T-helper 17 cell (primary cell): ENCODE measurements at places on chromosomes 4 and X.

DNA sequence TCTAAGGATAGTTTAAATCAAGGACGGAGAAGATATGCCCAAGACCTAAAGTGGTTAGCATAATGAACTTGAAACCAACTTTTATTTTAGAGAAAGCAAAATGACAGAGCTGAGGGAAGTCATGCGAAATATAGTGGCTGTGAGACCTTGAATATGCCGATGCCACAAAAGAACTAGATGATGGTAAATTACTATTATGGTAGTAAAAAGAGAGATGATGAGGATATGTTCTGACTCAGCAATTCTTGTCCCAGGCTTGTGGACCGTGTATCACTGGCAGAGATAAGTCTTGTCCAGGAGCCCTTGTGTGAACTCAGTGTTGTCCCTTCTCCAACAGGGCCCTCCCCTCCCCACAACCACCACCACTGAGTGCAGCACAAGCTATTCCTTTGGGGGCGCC is 1605.6 kb upstream of the TENM3 start:
- H3K27ac ChIP-seq = no peak overlapping the region
- no peaks in the 10 kb centered on the region for H3K4me1 ChIP-seq
- DNase-seq = no peak

DNA sequence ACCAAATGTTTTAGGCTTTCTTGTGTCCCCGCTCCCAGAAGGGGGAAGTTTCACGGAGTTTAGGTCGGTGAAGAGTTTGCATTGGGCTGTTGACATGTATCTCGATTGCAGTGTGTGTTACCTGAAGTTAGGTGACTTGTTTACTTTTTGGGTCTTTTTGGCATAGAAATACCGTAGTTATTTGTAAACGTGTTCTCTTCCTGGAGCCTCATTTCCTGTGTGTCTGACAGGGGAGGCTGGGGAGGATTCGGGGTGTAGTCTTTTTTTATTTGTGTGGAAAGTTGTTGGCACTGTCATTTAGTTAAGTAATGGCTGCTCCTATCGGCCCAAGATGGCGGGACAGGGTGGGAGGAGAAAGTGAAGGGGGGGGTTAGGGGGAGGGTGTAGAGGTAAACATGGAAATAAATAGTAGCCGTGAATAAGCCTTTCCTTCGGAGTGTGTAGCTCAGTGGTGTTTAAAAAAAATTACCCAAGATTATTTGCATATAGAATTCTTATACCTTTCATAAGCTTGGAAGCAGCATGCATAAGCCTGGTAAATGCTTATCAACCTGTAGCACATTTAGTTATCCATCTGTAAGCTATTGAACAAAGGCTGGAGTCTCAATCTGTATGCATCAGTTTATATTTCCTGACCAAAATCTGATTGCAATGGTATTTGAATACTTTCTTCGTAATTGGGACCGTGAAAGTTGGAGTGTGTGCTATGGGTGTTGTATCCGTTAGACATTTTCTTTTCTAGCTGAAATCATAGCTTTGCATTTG is 1.6 kb downstream of the KDM6A start:
- no peaks in the 10 kb centered on the region for H3K27me3 ChIP-seq
- peak overlapping the region; percentile 91 for H3K4me3 ChIP-seq
- no peaks in the 10 kb centered on the region for H3K36me3 ChIP-seq
- peaks cover 11% of the 10 kb centered on the region for H3K4me1 ChIP-seq
- H3K27ac ChIP-seq = peak overlapping the region; percentile 81

- H3K4me3 ChIP-seq = no peak overlapping the region
- peaks cover 14% of the 10 kb centered on the region for H3K36me3 ChIP-seq
- DNase-seq = no peak
- H3K27ac ChIP-seq = peak overlapping the region; percentile 61
- H3K27me3 ChIP-seq = no peaks in the 10 kb centered on the region
These were observed 39.8 kb downstream of the DCTD start for GRCh38 chr4:182877326-182877883.

DNA sequence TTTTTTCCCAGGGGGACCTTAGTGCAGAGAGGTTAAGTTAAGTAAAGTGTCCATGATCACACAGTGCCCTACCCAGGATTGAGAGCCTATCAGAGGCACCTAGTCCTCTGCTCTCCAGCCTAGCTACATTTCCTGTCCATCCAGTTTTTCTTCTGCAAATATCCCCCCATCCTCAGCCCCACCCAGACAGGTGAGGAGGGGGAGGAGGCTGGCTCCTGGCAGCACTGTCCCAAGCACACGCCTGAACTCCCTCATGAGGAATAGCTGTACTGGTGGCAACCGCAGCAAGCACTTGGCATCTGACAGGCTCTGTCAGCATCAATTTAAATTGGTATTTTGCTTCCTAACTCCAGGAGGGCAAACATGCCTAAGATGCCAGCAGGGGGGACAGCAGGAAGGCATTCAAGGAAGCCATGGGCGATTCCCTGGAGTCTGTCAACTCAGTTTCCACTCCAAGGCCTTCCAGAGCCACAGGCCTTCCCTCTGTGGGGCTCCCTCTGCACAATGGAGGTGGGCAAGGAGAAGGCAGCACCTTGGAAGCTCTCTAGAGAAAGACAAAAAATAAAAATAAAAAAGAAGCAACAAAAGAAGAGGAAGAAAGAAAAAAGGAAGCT is 6.4 kb upstream of the FRMPD3 start:
- no peak overlapping the region for H3K27ac ChIP-seq
- H3K27me3 ChIP-seq = peaks cover 24% of the 10 kb centered on the region
- no peaks in the 10 kb centered on the region for H3K36me3 ChIP-seq
- H3K4me1 ChIP-seq = no peaks in the 10 kb centered on the region

- peaks cover 21% of the 10 kb centered on the region for H3K4me1 ChIP-seq
- H3K27me3 ChIP-seq = no peaks in the 10 kb centered on the region
- H3K36me3 ChIP-seq = no peaks in the 10 kb centered on the region
These were observed 5.8 kb downstream of the MID1IP1 start for GRCh38 chrX:38806875-38807621.

DNA sequence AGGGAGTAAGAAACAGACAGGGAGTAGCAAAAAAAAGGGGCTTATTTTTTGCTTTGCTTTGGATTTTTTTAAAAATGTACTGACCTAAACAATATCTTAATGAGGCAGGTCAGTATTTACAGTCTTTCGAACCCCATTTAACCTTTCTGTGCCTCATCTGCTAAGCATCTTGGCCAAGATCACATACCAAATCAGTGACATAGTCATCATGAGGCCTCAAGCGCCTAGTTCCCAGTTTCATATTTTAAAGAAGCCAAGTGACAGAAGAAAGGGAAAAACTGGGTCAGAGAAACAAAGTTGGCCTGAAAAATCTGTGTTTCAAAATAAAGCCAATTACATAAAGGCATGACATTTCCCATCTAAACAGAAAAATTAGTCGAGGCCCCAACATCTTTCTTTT is 94.6 kb upstream of the WDR44 start:
- H3K36me3 ChIP-seq = no peaks in the 10 kb centered on the region
- H3K27ac ChIP-seq = no peak overlapping the region
- H3K27me3 ChIP-seq = no peaks in the 10 kb centered on the region
- no peak overlapping the region for H3K4me3 ChIP-seq

DNA sequence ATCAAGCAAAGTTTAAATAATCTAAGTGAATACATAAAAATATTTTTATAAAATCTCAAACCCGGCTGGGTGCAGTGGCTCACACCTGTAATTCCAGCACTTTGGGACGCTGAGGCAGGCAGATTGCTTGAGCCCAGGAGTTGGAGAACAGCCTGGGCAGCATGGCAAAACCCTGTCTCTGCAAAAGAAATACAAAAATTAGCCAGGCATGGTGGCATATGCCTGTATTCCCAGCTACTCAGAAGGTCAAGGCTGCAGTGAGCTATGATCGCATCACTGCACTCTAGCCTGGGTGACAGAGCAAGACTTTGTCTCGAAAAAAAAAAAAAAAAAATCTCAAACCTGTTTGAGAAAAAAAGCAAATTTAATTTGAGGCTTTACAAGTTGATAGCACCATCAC is 96.9 kb upstream of the GPR34 start:
- no peaks in the 10 kb centered on the region for H3K36me3 ChIP-seq
- H3K27me3 ChIP-seq = no peaks in the 10 kb centered on the region
- no peak overlapping the region for H3K27ac ChIP-seq
- DNase-seq = no peak
- H3K4me3 ChIP-seq = no peak overlapping the region

DNA sequence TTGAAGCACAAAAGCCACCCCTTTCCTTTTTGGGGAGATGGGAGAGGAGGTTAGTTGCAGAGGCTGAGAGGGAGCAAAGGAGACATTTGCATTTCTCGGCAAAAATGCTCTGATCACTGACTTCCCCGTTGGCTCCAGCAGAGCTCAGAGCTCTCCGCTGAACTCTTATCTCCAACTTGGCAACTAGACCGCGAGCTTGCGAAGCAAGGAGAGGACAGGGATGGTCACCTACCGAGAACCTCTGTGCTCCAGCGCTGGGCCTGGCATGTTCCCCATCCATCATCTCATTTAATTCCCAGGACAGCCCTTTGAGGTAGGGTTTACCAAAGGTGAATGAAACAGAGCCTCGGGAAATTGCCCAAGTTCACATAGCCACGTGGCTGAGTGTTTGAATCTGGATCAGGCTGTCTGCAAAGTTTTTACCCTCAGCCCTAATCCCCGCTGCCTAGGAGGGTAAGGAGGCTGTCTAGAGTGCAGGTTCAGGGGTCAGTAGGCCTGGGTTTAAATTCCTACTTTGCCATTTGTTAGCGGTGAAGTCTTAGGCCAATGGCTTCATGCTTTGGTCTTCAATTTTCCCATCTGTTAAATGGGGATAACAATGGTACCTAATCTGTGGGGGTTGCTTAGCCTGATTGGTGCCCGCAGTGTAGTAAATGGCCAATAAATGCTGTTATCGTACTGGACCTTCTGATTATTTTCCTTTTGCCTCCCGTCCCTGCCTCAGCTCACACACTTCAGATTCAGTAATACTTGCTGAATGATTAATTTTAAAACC is 3.8 kb upstream of the CITED1 start:
- no peak for DNase-seq
- H3K4me3 ChIP-seq = peak overlapping the region; percentile 45
- H3K27ac ChIP-seq = no peak overlapping the region
- peaks cover 14% of the 10 kb centered on the region for H3K4me1 ChIP-seq
- peaks cover 29% of the 10 kb centered on the region for H3K27me3 ChIP-seq

GRCh38 chrX:21986596-21986995 is 45.5 kb upstream of the PHEX start:
- no peak for DNase-seq
- no peaks in the 10 kb centered on the region for H3K36me3 ChIP-seq
- no peak overlapping the region for H3K27ac ChIP-seq
- H3K27me3 ChIP-seq = no peaks in the 10 kb centered on the region
- H3K4me1 ChIP-seq = no peaks in the 10 kb centered on the region

DNA sequence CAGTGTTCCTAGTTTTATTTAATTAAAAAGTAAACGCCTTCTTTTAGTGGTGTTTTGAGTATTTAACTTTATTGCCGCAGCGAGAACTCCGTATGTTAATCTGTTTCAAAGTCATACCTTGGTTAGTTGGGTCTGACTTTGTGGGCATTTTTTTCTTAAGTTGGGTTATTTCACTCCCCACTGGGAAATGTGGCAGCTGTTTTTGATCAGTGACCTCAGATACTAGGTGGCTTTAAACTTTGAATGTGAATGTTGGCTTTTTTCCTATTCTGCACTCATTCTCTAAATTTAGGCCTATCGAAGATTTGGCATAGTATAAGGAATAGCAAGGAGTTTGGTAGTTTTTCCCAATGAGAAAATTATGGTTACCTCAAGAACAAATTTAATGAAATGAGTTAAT is 85.9 kb downstream of the FIP1L1 start:
- peaks cover 9% of the 10 kb centered on the region for H3K36me3 ChIP-seq
- no peaks in the 10 kb centered on the region for H3K4me1 ChIP-seq
- no peak for DNase-seq

- H3K27me3 ChIP-seq = peaks cover 24% of the 10 kb centered on the region
- no peak for DNase-seq
- H3K4me1 ChIP-seq = no peaks in the 10 kb centered on the region
These were observed 75.2 kb downstream of the ARHGEF38 start for GRCh38 chr4:105627620-105628019.

GRCh38 chr4:89723096-89723495 is 113.9 kb downstream of the SNCA start:
- no peaks in the 10 kb centered on the region for H3K4me1 ChIP-seq
- no peak overlapping the region for H3K4me3 ChIP-seq
- no peak overlapping the region for H3K27ac ChIP-seq

- peak overlapping the region; percentile 84 for H3K4me3 ChIP-seq
- peaks cover 5% of the 10 kb centered on the region for H3K36me3 ChIP-seq
- H3K27ac ChIP-seq = peak overlapping the region; percentile 45
- peaks cover 5% of the 10 kb centered on the region for H3K27me3 ChIP-seq
These were observed 36.0 kb downstream of the CCNG2 start for GRCh38 chr4:77193046-77193445.

- H3K36me3 ChIP-seq = no peaks in the 10 kb centered on the region
- peaks cover 6% of the 10 kb centered on the region for H3K4me1 ChIP-seq
- DNase-seq = no peak
- no peak overlapping the region for H3K4me3 ChIP-seq
- H3K27me3 ChIP-seq = peaks cover 40% of the 10 kb centered on the region
These were observed 128.4 kb downstream of the BTC start for GRCh38 chr4:74665876-74666275.

DNA sequence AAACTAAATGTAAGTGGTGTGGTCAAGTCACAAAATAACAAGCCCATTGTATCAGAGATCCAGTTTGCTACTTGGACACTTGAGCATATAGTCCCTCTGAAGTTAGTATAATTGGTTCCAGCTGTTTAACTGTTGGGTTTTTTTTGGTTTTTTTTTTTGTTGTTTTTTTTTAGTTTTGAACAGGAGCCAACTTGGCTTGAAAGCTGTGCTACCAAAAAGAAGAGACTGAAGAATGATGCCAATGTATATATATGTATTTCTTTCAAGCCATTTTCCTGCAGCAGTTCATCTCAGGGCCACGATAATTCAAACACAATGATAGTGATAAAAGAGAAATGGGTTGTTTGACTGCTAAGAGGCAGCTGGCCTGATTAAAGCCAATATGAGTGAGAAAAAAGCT is 138.3 kb downstream of the PCDH18 start:
- H3K27me3 ChIP-seq = no peaks in the 10 kb centered on the region
- H3K27ac ChIP-seq = no peak overlapping the region
- no peak for DNase-seq
- H3K4me1 ChIP-seq = no peaks in the 10 kb centered on the region

- no peak for DNase-seq
- no peak overlapping the region for H3K27ac ChIP-seq
- H3K36me3 ChIP-seq = no peaks in the 10 kb centered on the region
- no peak overlapping the region for H3K4me3 ChIP-seq
These were observed 353.3 kb upstream of the EMCN start for GRCh38 chr4:100870940-100871772.

- no peak for DNase-seq
- H3K4me3 ChIP-seq = no peak overlapping the region
- H3K36me3 ChIP-seq = peaks cover 6% of the 10 kb centered on the region
These were observed 91.2 kb downstream of the FAM53A start for GRCh38 chr4:1592709-1593417.

DNA sequence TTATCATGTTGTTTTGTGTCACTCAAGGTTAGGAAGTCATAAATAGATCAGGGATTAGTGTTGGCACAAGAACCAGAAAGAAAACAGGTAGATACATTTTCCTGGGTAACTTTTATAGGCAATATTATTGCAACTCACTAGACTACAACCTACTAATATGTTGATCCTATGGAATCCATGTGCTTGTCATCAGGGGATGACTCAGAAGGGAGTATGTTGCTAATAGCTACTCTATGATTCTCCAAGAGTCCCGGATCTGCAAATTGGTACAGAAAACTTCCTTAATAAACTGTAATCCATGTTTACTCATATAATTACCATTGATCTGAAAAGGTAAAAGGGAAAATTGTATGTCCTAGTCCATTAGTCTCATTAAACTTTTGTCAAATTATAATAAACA is 11.7 kb upstream of the GNRHR start:
- H3K27ac ChIP-seq = no peak overlapping the region
- no peaks in the 10 kb centered on the region for H3K27me3 ChIP-seq
- peaks cover 3% of the 10 kb centered on the region for H3K36me3 ChIP-seq
